Activated CD4-positive, alpha-beta T cell treated with anti-CD3 and anti-CD28 coated beads, Interleukin-2, Interleukin-4, amounts not matched to agents 100 ng/mL and 50 ng/mL, durations not matched to agents 16 hours and 8 hours (primary cell): ENCODE measurements at places on chromosomes 16 and 17.

- DNase-seq, result peak; percentile 43
These were observed 28.7 kb downstream of the MMP15 start for GRCh38 chr16:58054289-58054688.

GRCh38 chr17:18278867-18279266 is 18.4 kb downstream of the MIEF2 start:
- DNase-seq, result no peak

GRCh38 chr17:27381007-27381501 is 75.2 kb upstream of the KSR1 start:
- DNase-seq, result peak; percentile 79

DNA sequence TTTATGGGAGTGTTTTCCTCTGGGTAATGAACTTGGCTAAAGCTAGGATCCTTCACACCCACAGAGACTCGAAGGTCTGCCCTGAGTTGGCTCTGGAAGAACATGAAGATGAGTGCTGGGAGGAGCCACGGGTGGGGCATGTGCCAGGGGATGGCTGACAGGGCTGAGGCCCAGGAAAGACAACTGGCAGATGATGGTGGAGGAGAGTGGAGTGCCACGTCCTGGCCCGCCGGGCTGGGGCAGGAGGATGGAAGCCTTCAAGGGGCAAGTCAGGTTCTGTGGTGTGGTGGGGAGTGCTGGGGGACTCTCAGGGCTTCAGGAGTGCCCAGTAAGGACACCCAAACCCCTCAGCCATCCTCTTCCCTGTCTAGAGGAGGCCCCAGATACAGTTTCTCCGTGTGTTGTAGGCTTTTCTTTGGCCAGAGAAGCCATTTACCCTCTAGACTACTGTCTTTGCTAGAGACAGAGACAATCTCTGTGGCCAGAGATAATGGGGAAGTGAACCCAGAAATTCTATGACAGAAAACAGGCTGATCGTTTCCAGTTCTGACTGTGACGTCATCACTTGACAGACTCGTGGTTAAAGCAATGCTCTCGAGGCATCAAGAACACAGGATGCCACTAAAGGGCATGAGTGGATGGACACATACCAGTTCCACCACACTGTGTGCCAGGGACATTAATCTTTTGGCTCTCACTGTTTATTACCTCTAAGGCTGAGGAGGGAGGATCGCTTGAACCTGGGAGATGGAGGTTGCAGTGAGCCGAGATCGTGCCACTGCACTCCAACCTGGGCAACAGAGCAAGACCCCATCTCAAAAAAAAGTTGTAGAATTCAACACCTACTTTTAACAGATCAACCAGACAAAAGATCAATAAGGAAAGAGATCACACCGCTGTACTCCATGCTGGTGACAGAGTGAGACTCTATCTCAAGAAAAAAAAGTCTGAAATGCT is 18.6 kb upstream of the SLC5A10 start:
- DNase-seq, result peak; percentile 31

DNA sequence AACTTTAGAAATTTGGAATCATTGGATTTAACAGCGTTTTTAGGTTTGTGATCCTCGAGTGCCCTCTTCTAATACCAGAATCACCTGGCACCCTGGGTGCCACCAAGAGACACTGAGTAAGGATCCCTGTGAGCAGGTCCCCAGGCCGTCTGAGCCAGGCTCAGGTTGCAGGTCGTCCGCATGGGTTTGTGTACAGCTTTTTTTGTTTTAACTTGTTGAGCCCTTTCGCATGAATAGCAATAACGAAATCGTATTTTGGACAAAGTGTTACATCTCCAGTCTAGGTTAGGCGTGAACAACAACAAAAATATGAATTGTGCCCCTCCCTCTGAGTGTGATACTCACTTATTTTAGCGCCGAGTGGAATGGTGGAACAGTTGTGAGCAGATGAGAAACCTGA is 10.9 kb downstream of the USP10 start:
- DNase-seq, result no peak

GRCh38 chr16:76265434-76266045 is 11.7 kb upstream of the CNTNAP4 start:
- DNase-seq, result peak; percentile 44

GRCh38 chr17:7590743-7591142 is 849 bp upstream of the SOX15 start:
- DNase-seq, result no peak

DNA sequence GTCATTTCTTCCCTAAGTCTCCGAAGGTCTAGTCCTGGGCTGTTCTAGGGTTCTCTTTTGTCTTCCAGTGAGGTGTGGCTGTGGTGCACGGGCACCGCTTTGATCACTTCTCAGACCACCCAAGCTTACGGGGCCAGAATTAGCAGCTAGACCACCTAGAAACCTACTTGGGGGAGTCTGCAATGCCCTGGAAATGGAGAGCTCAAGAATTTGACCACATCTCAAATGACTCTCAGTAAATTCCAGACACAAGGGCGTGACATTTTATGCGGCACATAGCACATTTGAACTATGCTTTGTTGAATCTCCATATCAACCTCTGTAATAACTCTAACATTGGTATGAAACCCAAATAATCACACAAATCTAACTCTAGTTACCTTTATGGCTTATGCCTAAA is 24.9 kb downstream of the TRIM16 start:
- DNase-seq, result no peak

DNA sequence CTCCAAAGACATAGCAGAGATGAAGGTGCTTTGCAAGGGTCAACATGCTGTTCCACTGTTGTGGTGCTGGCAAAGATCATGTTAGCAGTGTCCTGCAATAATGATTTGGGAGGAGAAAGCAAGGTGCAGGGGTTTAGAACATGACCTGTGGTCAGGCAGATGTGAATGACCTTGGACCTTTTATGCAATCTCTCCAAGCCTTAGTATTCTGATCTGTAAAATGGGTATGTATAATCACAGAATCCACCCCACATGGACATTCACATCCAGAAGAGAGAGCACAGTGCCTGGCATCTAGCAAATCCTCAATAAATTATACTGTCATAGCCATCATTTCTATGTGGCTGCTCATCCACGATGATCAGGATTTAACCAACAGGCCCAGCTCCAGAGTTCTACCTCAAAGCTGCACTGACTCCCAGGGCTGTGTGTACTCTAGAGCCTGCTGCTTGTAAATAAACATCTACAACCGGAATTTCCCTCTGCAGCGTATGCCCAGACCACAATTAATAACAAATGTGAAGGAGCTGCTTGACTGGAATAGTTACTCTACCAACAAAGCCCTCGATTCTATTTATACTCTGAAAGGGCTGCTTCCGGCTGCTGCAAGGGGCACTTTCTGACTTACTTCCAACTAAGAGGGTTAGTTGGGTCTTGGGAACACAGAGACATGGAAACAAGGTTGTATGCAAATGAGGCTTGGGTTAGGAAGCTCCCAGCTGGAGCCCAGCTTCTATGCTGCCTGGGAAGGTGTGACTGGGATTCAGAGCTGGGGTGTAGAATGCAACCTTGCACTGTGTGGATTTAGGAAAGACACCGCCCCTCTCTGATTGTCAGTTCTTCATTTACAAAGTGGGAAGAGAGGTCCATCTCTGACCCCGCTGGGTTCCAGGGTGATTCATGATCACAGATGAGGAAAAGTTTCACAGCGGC is 265.2 kb downstream of the XYLT1 start:
- no peak for DNase-seq

DNA sequence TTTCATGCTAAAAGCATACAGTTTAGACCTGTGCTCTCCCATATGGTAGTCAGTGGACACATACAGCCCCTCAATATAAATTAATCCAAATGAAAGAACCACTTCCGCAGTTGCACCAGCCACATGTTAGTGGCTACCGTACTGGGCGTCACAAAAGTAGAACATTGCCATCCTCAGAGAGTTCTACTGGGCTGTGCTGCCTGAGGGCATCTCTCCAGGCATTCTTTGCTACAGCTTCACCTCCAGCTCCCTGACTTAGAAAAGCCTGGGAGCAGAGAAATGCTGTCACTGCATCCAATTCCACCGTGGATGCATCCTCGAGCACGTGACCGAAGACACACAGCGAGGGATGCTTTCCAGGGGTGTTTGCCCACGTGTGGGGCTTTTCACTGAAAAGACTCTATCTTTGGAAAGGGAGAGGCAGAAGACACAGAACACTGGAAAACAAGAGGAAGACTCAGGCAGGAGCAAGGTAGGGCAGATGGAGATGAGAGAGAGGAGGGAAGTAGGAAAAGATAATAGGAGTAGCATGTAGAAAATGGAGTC is 86.4 kb downstream of the GAS7 start:
- no peak for DNase-seq

DNA sequence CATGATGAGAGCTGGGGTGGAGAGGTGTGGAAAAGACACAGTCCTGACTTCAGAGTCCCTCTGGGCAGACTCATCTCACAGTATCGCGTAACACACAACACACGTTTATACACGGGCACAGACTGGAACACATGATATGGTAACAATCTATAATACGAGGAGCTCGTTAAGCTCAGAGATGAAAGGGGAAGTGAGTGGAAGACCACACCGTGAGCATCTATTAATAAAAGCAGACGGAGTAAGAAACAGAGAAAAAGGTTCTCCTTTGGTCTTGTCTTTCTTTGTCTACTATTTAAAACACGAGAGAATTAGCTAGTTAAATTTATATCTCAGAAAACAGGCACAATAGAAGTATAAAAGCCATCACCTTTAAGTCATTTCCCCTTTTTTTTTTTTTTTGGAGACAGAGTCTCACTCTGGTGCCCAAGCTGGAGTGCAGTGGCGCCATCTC is 13.5 kb downstream of the ANKRD11 start:
- no peak for DNase-seq

DNA sequence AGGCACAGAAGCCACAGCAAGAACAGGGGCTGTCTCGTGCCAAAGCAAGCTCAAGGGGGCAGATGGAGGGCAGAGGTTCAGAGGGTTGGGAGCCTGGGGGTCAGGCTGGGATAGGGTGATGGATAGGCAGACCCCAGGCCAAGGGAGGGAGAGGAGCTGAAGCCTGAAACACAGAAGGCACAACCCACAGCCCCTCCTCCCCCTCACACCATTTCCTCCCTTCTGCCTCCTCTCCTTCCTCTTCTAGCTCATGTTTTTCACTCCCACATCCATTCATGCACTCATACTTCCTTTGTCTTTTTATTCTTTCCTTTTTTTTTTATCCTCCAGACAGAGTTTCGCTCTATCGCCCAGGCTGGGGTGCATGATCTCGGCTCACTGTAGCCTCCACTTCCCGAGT is 61.1 kb downstream of the SOCS1 start:
- DNase-seq, result no peak

DNA sequence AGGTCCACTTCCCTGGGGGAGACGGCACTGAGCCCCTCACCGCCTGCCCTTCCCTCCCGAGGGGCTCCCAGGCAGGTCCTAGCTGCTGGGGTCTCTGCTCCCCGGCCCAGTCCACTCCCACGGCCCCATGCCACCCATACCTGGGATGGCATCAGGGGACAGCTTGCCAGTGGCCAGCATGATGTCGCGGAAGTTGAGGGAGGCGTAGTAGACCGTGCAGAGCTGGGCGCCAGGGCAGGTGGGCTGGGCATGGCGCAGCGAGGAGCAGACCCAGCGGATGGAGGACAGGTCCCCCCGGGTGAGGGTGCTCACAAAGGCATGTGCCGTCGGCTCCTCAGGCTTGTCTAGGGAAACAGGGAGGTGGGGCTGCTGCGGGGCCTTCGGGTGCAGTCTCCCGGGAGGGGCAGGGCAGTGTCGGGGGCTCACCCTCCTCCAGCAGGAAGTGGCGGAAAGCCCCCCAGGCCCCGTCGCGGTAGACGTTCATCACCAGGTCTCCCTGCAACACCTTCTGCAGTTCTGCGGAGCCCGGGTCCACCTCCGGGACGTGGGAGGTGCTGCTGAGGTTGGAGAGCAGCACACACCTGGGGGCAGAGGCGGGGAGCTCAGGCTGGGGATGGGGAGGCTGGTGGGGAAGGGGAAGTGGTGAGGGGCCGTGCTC is 13.5 kb downstream of the FASN start:
- DNase-seq, result no peak

- DNase-seq, result no peak
These were observed 14.9 kb upstream of the FOXN1 start for GRCh38 chr17:28491286-28491685.

DNA sequence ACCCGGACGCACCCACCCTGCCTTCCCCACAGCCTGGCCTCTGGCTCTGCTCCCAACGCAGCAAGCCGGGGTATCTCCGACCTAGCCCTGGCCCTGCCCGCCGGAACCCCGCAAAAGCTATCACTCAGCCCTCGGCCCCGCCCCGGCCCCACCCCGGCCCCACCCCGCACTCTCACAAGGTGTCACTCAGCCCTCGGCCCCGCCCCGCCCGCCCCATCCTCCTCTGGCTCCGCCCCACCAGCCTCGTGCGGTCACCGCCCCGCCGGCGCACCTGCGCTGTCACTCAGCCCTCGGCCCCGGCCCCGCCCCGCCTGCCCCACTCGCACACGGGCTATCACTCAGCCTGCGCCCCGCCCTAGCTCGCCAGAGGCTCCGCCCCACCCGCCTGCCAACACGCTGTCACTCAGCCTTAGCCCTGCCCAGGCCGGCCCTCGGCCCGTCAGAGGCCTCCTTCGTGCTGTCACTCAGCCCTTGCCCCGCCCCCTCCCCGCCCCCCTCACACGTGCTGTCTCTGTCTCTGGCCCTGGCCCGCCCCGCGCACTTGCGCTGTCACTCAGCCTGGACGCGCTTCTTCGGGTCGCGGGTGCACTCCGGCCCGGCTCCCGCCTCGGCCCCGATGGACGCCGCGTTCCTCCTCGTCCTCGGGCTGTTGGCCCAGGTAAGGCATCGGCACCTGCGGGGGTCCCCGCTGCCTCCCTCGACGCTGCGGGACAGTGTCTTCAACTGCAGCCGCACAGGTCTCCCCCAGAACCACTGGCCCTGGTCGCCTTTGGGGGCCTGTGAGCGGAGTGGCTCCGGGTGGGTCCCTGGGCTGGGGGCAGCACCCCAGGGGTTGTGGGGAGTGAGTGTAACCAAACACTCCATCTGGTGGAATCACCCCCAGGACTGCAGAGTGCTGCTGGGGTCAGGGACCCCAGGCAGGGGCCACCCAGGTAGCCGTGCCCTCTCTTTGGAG is at the start of gene CDH15:
Gene CDH15, plus strand, starts transcription at position 533 of the 955 bp plus-strand sequence. Its CDS starts 84 bp downstream, at position 617.
- peak; percentile 96 for DNase-seq

DNA sequence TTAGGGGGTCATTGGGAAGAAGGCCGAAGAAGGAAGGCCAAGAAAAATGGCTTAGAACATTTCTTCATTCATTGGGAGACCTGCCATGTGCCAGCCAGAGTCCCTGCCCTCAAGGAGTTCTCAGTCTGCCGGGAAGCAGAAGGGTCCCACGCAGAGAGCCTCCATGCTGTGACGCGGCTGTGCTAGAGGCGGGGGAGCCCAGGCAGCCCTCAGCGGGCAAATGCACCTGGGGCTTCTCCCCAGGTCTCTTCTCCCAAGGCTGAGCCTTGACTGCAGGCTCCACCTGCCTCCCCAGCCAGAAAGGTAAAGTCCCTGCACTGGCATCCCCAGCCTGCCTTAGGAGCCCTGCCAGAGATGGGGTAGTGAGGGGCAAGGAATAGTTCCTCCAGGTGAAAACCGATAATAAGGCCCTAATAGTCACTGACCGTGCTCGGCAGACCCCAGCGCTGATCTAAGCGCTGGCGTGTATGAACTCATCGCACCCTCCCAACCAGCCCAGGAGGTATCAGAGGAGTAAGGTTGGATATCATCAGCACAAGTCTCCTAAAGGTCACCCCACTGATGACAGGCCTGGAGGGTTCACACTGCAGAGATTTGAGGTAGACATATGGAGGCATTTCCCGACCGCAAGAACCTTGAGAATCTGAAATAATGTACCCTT is 6.0 kb upstream of the CDR2L start:
- DNase-seq, result no peak
